ENCODE measurements at places on chromosomes 7 and 10.

- no peak for DNase-seq
These were observed 165.4 kb downstream of the ACTR3B start for GRCh38 chr7:152924826-152925411.

DNA sequence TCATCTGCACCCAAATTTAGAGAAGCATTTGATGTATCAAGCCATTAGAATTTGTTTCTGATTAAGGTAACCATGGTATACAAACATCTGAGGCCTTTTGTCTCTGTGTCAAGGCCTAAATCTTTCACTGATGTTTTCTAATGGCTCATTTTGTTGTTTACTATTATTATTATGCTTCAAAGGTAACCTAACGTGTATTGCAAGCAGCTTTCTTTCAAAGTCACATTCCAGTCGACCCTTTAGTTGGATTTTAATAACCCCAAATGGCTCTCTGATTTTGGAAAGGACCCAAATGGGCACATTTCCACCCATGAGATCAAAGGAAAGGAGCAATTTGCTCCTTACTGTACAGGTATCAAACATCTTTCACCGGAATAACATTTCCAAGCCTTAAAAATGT is 46.7 kb upstream of the WNT16 start:
- no peak for DNase-seq

- DNase-seq, result no peak
These were observed 134.1 kb downstream of the ADCYAP1R1 start for GRCh38 chr7:31186202-31186601.

- DNase-seq, result no peak
These were observed 63.9 kb downstream of the PPP1R9A start for GRCh38 chr7:94971051-94971867.

DNA sequence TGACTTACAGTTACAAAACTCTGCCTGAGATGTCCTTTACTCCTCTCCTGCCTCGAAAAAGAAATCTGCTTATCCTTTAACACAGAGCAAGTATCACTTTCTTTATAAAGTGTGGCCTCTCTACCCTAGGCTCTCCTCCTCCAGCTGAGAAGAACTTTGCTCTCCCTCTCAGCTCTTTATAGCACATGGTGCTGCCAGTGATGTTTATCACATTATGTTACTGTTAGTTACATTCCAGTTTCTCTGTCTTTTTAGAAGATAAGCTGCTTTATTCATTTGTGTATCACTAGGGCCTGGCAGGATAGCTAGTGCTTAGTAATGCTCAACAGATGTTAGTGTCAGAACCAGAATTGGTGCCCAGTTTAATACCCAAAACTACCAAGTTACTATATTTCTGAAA is 41.1 kb upstream of the TMEM229A start:
- DNase-seq, result no peak

DNA sequence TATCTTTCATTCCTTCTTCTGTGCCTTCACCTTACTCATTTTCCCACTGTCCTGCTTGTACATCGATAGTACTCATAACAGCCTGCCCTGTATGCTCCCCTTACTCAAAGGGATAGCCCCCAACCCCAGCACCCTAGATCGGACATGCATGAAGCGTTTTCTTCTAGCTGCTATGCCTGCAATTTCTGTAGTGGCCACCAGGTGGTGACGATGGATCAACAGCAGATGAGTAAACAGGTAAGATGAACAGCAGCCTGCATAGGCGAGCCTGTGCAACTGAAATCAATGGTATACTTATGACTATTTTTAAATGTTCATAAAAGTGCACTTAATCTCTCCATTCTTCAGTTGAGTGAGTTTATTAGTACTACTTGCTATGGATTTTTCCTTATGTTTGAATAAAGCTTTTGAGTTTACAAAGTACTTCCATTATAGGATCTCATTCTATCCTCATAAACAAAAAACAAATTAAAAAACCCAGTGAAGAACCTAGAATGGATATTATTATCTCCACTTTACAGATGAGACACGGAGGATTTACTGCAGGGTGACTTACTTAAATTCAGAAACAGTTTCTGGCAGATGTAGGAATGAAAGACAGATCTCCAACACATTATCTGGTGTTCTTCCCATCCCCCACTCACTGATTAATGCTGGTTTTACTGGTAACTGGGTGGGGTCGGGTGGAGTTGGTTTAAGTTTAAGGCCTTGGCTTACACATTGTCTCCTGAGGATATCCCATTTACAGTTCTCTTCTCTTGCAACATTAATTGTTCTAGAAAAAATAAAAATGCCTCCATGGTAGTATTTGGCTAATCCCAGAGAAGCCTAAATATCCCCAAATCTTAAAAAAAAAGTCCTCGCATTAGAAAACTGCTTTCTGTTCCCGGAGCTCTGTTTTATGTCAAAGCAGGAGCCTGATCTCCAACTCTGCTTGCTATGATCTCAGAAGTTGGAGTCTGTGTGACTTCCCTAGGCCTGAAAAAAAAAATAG is 222.1 kb downstream of the GLI3 start:
- DNase-seq, result peak; percentile 49

All from fibroblast of gingiva (primary cell).